ENCODE measurements at places on chromosomes 12 and 14. TPM values are rescaled to one million over a fixed set of nuclear protein-coding genes. Genes with fewer than 3 reads are reported as not detected.

Gene GRIP1
- 1.2 TPM for polyA plus RNA-seq

Gene TMCC3
- 20.5 TPM for polyA plus RNA-seq

Gene CLECL1
- polyA plus RNA-seq = 0.35 TPM

Gene MYH6
- 3.4 TPM for polyA plus RNA-seq

Gene LTBR
- 38.4 TPM for polyA plus RNA-seq

Gene C12orf50
- 0.12 TPM for polyA plus RNA-seq

Gene CLEC12A
- 0.95 TPM for polyA plus RNA-seq

DNA sequence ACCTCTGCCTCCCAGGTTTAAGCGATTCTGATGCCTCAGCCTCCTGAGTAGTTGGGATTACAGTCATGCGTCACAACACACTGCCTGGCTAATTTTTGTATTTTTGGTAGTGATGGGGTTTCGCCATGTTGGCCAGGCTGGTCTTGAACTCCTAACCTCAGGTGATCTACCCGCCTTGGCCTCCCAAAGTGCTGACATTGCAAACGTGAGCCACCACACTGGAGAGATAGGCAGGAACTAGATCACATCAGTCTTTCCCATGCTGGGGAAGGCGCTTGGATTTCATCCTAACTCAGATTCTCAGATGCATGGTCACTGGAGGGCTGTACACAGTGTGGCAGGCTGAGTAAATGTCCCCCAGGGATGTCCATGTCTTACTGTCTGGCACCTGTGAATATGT lies 18.0 kb upstream of the ORAI1 start:
- DNase-seq = no peak

DNA sequence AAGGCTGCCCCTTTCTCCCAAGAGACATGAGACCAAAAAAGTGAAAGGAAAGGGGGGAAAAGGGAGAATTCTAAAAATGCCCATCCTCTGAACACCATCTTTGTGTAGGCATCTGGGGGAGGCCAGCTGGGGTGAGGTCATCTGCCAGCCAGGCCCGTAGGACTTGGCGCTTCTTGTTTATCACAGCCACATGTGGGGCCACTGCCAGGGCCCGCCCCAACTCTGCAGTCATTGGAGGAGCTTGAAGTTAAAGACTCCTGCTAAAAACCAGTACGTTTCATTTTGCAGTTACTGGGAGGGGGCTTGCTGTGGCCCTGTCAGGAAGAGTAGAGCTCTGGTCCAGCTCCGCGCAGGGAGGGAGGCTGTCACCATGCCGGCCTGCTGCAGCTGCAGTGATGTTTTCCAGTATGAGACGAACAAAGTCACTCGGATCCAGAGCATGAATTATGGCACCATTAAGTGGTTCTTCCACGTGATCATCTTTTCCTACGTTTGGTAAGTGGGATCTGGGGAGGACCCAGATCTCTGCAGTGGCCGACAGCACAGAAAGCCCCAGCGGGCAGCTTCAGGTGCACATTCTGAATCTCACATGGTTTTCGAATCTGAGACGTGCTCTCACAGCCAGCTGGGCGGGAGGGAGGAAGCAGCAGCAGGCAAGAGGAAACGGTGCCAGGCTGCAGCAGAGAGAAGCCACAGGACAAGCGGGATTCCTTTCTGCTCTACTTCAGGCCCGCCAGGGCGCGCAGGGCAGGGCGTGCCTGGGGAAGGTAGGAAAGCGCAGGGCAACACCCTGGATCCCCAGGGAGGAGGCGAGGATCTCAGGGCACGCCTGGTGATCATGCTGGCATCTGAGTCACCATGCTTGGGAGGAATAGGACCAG lies at the start of gene P2RX7:
Gene P2RX7, plus strand, starts transcription at position 276 of the 881 bp plus-strand sequence. Its CDS starts 95 bp downstream, at position 371.
- DNase-seq = peak; percentile 87

DNA sequence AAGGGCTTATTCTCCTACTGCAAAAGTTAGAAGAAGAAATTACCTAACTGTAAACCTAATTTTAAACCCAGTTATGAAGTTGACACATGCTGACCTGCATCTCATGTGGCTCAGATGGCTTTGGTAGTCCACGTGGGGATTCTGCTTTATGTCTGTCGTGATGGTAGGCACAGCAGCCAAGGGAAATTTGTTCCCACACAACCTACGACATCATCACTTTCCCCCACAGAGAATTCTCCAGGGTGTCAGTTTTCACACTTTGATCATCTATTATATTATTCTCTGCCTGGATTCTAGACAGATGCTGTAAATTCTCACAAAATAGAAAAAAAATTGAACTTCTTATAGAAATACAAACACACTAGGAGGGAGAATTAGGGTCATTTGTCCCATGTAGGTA lies 70.6 kb downstream of the PTHLH start:
- DNase-seq = no peak

- DNase-seq = no peak
Measured at GRCh38 chr14:24674204-24674970, 40.4 kb upstream of the GZMB start.

DNA sequence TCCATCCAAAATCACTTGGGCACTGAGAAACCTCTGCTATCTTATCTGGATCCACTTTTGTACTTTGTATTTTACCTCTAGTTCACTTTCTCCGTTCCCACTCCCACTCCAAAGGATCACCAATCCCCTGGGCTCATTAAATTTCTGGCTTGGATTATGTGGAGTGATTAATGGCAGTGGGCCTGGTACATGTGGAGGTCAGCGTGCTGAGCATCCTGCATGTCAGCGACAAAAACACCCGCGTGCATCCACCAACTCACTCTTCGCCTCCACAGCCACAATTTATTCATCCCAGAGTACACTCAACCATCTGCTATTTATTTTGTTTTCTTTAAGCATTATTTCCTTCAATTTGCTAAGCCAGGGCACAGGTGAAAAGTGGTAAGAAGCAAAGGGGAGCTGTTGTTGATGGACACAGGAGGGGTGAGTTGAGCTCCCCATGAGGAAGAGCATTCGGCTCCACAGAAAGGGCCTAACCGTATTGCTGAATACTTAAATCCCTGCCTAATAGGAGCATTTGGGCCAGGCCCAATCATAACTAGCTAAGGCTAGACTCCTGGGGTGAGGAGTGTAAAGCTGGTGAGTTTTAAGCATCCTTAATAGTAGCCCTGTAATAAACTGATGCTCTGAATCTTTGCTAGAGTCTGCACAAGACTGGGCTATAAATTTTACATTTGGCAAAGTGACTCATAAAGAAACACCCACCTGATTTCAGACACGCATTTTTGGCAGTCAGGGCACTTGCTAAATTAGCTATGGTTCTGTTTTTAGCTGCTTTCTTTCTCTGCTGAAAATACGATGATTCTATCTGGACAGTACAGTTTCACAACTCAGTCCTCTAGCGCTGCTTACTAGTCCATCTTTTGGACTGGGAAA lies 137.8 kb downstream of the SLC25A21 start:
- DNase-seq = peak; percentile 64

DNA sequence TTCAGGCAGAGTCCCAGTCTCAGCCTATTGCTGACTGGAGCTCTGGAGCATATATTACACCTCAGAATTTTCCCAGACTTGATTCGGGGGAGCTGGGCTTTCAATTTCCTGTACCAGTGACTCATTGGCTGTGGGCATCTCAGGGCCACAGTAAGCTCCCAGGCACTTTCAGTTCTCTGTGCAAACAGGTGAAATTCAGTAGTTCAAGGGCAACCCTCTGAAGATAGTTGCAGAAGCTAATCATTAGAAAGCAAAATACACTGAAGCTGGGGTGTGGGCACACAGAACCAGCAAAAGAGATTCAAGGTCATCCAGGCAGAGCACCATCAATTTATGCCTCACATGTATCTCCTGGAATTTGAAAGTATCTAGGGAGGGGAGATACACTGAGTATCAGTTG lies 8.1 kb upstream of the NIN start:
- no peak for DNase-seq

GRCh38 chr12:56678852-56679251 lies 9.2 kb downstream of the PTGES3 start:
- DNase-seq = no peak

- no peak for DNase-seq
Measured at GRCh38 chr12:108316176-108317086, 22.7 kb downstream of the CMKLR1 start.

DNA sequence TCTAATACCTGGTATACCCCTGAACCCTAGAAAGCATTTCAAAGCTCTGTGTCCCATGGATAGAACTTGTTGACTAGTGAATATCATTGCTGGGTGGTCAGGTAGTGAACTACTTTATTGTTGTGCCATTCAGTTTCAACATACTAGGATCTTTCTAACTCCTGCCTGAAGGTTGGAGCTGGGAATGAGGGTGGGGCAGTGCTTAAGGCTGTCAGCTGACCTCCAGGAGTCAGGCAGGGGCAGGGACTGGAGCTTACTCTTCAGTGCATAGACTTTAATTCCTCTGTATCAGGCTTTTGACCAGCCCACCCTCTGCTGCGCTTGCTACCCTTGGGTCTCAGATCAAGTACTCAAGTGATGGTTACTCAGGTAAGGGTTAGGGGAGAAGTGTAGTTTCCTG lies 102.6 kb upstream of the RFX4 start:
- no peak for DNase-seq

GRCh38 chr14:64731141-64731581 lies 26.9 kb downstream of the PLEKHG3 start:
- no peak for DNase-seq

GRCh38 chr14:101554991-101555668 lies 6.2 kb upstream of the DIO3 start:
- no peak for DNase-seq

GRCh38 chr12:89523393-89523792 lies 1.2 kb downstream of the GALNT4 start:
- DNase-seq = no peak

DNA sequence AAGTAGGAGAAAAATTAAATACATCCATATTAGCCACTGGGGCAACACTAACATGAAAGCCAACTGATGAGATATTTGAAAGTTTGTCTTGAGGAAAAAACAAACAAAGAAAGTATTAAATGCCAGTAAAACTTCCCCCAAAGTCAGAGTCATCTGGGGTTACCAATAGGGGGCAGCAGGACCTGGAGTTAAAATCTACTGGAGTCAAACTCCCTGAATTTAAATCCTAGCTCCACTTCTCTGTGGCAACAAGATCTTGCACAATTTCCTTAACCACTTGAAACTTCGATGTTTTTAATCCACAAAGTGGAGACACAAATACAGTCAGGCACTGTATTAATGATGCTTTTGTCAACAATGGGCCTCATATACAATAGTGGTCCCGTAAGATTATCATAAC lies 14.4 kb downstream of the PLEKHG7 start:
- DNase-seq = no peak

DNA sequence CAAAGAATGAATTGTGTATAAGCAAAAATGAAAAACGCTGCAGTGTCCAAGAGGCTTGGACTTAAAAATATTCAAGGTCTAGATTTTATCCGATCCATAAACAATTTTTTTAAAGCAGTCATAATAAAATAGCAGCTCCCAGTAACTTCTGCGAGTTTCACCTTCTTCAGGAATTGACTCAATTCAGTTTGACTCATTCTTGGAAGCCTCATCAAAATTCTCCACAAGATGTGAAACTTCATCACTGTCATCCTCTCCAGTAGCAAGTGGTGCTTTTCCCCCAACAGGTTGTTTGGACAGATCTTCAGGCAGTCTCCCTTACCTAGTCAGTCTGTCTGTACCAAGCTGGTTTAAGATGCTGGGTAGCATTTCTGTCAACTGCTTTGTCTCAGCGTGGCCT lies 93.5 kb upstream of the FOXG1 start:
- no peak for DNase-seq

- no peak for DNase-seq
Measured at GRCh38 chr14:104093366-104094055, 8.0 kb downstream of the ASPG start.

GRCh38 chr12:130254461-130255276 lies 83.0 kb upstream of the PIWIL1 start:
- DNase-seq = no peak
